ENCODE measurements at places on chromosomes 2 and 18.

- no peak overlapping the region for H3K4me3 ChIP-seq
- H3K4me1 ChIP-seq = no peaks in the 10 kb centered on the region
- no peaks in the 10 kb centered on the region for H3K27me3 ChIP-seq
These were observed 14.1 kb upstream of the WDSUB1 start for GRCh38 chr2:159300586-159300985.

GRCh38 chr2:238774071-238774470 lies 73.8 kb upstream of the TWIST2 start:
- no peak overlapping the region for H3K4me3 ChIP-seq
- H3K27ac ChIP-seq = no peak overlapping the region
- H3K36me3 ChIP-seq = no peaks in the 10 kb centered on the region

DNA sequence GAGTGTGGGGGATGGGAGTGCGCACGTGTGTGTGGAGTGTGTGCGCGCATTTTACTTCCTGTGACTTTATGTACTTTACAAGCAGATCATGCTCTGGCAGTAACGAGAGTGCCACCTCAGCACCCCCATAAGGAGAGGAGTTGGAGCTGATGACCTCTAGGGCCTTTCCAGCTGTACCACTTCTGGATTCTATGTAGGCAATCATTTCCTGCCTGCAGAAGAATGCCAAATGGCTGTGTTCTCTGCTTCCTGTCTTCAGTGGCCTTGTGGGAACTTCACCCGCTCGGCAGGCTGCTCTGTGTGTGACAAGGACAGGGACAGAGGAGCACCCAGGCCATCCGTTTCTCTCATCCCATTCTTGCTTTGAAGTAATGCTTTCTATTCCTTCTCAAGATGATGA lies 22.8 kb upstream of the ZNF385B start:
- H3K27ac ChIP-seq = no peak overlapping the region
- H3K4me1 ChIP-seq = no peaks in the 10 kb centered on the region
- H3K4me3 ChIP-seq = no peak overlapping the region

DNA sequence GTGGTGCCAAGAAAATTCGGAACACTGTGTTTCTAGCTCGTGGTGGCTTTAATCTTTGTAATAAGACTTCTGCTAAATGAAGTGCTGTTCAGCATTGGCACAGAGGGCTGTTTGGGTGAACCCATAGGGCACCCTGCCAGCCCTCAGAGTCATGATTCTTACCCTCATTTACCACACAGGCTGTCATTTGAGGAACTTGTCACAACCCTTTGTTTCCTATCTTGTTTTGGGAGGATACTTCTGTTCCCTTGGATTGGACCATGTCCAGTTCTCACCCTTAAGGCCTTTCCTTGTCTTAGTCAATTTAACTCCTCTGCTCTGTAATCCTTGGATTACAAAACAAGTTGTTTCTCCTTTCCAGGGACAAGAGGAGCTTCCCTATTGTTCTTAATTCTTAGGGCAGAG lies 225.7 kb downstream of the MTX2 start:
- H3K27me3 ChIP-seq = peaks cover 5% of the 10 kb centered on the region
- H3K27ac ChIP-seq = no peak overlapping the region
- no peaks in the 10 kb centered on the region for H3K36me3 ChIP-seq
